NCI-H1092 (cell line): ENCODE measurements at places on chromosomes 4 and X.

GRCh38 chrX:45719751-45720501 is 519.2 kb upstream of the DIPK2B start:
- no peak for DNase-seq

DNA sequence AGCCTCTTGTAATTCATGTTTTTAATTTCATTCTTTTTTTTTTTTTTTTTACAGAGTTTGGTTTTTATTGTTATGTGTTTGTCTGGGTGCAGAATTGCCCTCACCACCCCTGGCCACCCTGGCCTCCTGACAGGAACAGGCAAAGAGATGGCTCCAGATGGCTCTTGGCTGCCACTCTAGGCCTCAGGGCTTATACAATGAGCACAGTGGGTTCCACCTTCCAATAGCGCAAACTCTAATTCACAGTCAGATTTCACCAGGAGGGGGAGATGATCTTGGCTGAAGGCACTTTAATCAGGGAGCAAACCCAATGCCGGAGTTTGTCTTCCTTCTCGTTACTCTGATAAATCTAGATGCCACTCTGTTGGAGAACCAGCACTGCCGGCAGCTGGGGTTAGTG is 24.8 kb downstream of the CPE start:
- peak; percentile 28 for DNase-seq

DNA sequence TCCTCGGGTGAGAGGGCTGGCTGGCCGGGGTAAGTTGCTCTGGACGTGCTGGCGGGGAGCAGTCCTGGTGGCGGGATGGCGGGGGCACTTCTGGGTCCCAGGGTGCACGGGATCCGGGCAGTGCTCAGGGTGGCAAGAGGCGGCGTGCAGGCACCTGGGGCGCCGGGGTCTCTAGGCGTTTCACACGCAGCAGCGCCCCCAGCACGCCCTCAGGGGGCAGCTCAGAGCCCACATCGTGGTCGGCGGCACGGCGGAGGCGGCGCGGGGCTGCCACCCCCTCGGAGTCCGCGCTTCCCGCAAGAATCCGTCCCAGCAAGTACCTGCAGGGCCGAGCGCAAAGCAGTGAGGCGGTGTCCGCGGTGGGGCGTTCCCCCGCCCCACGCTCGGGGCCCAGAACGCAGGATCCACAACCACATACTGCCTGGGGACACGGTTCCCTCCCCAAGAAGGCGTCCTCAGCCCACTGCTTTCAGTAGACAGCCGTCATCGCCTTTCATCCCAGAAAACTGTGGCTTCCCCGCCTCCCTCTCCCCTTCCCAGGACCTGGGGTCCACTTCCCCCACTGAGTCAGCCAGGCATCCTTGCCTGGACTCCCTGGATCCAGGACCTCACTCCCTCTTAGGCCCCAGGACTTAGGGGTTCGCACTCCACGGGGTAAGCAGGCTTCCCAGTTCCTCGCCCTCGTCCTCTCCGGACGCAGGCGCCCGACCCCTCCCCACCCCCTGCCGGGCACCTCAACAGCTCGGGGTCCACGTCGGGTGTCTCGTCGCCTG is 4.1 kb downstream of the PCSK1N start:
- no peak for DNase-seq

- DNase-seq = no peak
Observed at GRCh38 chr4:61772126-61772525, 572.0 kb downstream of the ADGRL3 start.
